ENCODE measurements at places on chromosomes 3 and 15.

- no peak for DNase-seq
Measured at GRCh38 chr3:42638339-42638842, 15.1 kb upstream of the ZBTB47 start.

- no peak for DNase-seq
Measured at GRCh38 chr3:195563317-195563716, 20.2 kb upstream of the PPP1R2 start.

DNA sequence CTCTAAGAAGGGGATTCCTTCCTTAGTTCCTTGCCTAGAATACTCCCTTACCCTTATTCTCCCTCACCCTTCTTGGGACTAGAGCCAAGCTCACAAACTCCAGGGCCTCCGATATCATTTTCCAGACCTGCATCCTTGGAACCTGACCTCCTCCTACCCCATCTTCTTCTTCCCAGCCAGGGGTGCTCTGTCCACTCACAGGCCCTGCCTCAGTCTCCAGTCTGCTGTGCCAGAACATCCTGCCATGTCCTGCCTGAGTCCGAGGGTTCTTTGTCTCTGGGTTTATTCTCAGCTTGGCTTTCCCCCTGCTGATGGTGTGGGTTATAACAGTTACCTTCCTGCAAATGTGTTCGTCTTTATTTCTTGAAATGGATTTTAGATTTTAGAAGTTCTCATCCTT, 59.9 kb upstream of the MCF2L2 start:
- no peak for DNase-seq

DNA sequence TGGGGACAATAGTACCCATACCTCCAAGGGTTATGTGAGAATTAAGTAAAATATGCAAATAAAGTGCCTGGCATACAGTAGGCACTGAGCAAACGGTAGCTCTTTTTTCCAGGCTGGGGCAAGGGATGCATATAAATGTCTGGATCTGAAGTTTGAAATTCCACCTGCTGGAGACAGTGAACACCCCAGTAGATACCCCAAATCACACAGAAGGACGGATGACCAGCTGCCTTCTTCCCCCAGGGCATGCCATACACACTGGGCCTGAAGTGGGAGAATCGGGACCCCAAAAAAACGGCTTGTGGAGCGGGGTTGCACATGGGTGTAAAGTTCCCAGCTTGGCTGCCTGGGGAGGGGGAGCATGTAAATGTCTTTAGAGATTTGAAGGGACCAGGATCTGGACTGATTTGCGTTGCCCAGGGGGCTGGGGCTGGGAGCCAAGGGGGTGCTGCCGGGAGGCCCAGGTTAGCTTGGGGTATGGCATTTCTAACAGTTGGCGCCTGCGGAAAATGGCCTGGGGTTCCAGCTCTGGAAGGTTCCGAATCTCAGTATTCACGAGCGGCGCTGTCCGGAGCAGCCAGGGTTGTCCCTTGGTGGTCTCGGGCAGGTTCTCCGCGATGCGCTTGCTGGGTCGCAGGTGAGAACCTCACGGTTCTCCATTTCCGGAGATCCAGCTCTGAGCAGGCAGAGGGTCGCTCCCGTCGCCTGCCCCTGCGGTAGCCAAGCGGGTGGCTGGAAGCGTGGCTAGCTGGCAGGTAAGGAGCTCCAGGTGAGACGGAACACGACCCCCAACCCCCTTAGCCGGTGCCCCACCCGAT, 42.6 kb upstream of the POLG start:
- no peak for DNase-seq

DNA sequence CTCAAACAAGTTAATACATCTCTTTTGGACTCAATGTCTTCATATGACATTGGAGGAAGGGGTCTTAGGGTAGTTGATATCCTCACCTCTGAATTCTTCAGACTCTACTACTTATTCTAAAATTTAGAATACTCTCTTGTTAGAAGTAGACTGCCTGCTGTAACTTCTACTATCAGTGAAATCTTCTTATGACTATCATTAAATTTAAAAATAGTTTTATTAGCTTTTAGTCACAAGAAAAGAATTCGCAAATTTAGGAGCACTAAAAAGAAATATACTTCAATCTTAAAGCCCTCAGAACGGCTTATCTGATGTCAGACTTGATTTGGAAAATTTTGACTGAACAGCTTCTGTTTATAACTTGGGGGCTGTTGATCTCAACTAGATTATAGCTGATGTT, 67.1 kb upstream of the TTC14 start:
- no peak for DNase-seq

Measured in cerebellar nuclear complex (tissue), 1 donor.